Breast epithelium (tissue), 4 donors: ENCODE measurements at places on chromosomes 16 and 17. TPM values are rescaled to one million over a fixed set of nuclear protein-coding genes. Genes with fewer than 3 reads are reported as not detected.

The SLC12A4 gene
- 64.9 TPM for total RNA-seq

The MSL1 gene
- 78.2 TPM for total RNA-seq

The PLEKHH3 gene
- 32.2 TPM for total RNA-seq

DNA sequence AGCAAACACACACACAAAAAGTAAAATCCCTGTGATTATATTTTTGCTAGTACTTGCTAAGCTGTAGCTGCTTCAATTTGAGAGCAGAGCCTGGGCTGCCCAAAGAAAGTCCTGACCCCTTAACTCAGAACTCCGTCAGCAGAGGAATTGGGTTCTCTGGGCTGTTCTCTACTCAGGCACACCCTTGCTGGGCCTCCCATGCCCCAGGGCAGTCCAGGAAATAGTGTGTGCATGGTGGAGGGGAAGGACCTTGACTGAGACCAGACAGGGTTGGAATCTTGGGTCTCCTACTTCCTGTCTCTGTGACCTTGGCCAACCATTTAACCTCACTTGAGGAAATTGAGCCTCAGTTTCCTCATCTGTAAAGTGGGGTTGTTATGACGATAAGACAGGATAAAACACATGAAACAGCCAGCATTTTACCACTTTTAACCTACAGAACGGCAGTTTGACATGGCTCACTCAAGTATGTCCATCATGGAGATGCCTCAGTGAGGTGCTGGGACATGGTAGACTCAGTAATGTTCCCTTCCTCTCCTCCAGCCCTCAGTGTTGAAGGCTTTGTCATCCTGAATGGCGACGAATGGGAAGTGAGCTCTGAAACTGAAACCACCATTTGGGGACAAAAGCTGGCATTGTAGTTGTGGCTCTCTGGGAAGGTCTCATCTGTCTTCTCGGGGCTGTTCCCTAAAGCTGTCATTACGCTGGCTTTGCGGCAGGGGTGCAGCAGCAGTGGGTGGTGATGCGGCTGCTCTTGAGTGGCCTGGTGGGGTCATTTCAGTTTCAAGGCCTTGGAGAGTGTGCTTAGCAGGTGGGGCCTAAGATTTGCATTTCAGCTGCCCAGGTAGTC lies 74.9 kb downstream of the CMIP start:
- no peak overlapping the region for H3K27ac ChIP-seq
- no peaks in the 10 kb centered on the region for H3K27me3 ChIP-seq
- no peak overlapping the region for H3K4me3 ChIP-seq
- H3K36me3 ChIP-seq = no peaks in the 10 kb centered on the region
- DNase-seq = peak; percentile 41
- no peaks in the 10 kb centered on the region for H3K4me1 ChIP-seq

DNA sequence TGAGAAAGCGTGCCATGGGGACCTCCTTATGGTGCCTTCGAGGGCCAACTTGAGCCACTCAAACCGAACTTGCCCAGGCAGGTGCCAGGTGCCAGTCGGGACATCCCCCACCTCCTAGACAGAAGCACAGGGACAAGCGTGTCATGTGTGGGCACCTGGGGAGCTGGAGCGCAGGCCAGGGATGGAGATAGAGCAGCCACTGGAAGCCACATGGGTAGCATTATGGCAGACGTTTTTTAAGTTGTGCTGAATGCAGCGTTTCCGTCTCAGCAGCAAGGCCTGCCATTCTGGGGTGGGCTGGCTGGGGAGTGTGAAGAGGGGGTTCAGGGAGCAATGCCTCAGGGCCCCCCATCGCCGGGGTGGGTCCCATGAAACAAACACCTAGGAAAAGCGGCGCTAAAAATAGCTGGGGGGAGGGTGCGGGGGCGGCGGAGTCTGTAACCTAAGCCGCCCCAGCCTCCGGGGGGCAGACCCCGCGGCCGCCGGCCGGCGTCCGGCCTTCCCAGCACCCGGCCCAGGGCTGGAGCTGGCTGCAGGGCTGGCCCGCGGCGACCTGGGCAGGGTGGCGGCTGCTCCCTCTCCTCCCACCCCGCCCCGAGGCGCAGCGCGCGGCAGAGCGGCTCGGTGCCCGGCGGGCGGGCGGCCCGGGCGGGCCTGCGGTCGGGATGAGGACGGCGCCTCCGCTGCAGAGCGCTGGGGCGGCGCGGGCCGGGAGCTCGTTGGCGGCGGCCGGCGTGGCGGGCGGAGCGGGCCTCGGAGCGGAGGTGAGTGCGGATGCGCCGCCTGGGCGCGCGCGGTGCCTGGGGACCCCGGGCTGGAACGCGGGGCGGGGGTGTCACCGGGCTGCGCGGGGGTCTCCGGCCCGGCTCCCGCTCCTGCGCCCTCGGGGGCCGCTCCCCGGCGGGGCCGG lies at the start of gene ZNF469:
ZNF469 (plus strand) TSS at position 469 of the 910 bp plus-strand sequence. CDS start 44,512 bp downstream, outside the sequence.
- peak within 1 kb of the TSS; percentile 42 for H3K27ac ChIP-seq
- no peak for DNase-seq
- H3K36me3 ChIP-seq = no peaks in the 10 kb centered on the region
- H3K27me3 ChIP-seq = no peaks in the 10 kb centered on the region
- peak within 1 kb of the TSS; percentile 54 for H3K4me3 ChIP-seq
- H3K4me1 ChIP-seq = peaks cover 2% of the 10 kb centered on the region

The WSCD1 gene
- total RNA-seq = 2.2 TPM

DNA sequence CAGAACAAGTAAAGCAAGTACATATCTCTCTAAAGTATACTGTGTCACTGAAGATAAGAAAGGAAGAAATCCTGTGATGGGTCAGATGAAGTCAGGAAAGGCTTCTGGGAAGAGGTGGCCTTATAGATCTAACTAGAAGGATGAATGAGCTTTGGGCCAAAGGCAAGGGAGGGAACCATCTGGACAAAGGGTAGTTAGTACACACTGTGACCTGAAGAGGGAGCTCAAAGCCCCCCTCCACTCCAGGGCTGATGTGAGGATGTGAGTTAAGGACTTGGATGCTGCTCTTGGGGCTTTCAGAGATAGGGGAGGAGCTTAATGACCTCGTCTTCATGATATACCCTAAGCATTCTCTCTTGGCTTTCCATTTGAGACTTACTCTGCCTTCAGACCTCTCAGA lies 185.3 kb upstream of the CACNG3 start:
- no peak overlapping the region for H3K4me3 ChIP-seq
- no peaks in the 10 kb centered on the region for H3K36me3 ChIP-seq
- no peaks in the 10 kb centered on the region for H3K4me1 ChIP-seq
- H3K27me3 ChIP-seq = no peaks in the 10 kb centered on the region
- DNase-seq = no peak

The REXO5 gene
- total RNA-seq = 5.9 TPM

DNA sequence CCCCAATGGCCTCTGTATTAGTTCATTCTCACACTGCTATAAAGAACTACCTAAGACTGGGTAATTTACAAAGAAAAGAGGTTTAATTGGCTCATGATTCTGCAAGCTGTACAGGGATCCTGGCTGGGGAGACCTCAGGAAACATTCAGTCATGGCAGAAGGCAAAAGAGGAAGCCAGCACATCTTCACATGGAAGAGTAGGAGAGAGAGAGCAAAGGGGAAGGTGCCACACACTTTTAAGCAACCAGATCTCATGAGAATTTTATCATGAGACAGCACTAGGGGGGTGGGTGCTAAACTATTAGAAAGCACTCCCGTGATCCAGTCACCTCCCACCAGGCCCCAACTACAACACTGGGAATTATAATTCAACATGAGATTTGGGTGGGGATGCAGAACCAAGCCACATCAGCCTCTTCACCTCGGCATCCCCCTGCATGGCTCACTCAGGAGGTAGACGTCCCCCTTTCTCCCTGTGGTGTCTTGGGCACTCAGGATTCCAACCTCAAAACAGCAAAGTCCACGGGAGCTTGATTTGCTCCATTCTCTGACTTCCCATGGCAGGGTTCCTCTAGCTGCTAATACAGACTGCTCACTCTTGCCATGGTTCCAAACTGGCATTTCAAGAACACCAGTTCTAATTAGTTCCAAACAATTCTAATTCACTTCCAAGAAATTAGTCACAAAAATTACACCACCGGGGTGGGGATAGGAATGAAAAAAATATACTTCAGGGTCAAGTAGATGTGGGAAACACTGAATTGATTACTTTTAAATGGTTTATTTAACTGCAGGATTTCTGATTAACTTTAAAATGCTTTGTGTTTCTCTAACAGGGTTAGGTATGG lies 203.8 kb upstream of the HSBP1 start:
- H3K27ac ChIP-seq = no peak overlapping the region
- H3K36me3 ChIP-seq = no peaks in the 10 kb centered on the region
- no peaks in the 10 kb centered on the region for H3K27me3 ChIP-seq
- no peaks in the 10 kb centered on the region for H3K4me1 ChIP-seq
- H3K4me3 ChIP-seq = no peak overlapping the region
- DNase-seq = no peak

- H3K27me3 ChIP-seq = no peaks in the 10 kb centered on the region
- peak overlapping the region; percentile 87 for H3K27ac ChIP-seq
- H3K4me3 ChIP-seq = peak overlapping the region; percentile 8
- DNase-seq = peak; percentile 89
Observed at GRCh38 chr17:81328978-81329926, 34.1 kb upstream of the SLC38A10 start.

DNA sequence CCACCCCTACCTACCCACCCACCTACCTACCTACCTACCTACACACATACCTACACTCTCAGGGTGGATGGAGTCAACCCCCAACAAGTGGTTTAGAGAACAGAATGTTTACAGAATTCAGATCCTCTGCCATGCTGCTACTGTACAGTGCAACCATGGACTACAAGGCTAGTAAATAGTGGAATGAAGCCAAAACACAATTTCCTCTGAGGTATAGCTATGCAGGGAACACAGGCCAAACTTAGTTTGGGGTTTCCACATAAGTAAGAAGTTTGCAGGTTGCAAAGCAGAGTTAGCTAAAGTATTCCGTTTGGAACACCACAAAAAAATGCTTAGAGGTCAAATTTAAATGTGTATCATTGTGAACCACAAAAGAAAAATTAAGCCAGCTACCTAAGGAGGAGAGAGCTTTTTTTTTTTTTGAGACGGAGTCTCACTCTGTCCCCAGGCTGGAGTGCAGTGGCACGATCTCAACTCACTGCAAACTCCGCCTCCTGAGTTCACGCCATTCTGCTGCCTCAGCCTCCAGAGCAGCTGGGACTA lies 2.7 kb upstream of the AP1G1 start:
- H3K36me3 ChIP-seq = no peaks in the 10 kb centered on the region
- H3K27ac ChIP-seq = peak overlapping the region; percentile 99
- peaks cover 5% of the 10 kb centered on the region for H3K4me1 ChIP-seq
- DNase-seq = no peak
- H3K4me3 ChIP-seq = no peak overlapping the region

- H3K27me3 ChIP-seq = no peaks in the 10 kb centered on the region
- no peak overlapping the region for H3K4me3 ChIP-seq
- H3K36me3 ChIP-seq = no peaks in the 10 kb centered on the region
- no peak for DNase-seq
Observed at GRCh38 chr16:46801428-46802049, 29.4 kb downstream of the C16orf87 start.

DNA sequence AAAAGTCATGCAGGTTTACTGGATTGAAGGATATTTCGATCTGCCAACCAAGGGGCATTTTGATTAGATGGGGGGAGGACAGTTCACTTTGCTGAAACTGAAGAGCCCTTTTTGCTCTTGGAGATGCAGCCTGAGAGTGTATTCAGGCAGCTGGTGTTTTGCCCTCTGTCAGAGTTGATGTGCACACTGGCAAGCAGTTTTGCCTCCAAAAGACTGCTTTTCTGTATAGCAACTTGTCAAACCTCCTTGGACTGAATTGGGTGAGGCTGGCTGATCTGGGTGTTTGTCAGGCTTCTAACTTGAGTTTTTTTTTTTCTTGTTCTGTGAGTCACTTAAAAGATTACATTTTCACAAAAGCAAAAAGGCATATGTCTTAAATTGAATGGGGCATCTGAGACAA lies 22.6 kb upstream of the ANKFN1 start:
- DNase-seq = no peak
- no peaks in the 10 kb centered on the region for H3K4me1 ChIP-seq
- no peaks in the 10 kb centered on the region for H3K27me3 ChIP-seq
- no peaks in the 10 kb centered on the region for H3K36me3 ChIP-seq
- H3K4me3 ChIP-seq = no peak overlapping the region

DNA sequence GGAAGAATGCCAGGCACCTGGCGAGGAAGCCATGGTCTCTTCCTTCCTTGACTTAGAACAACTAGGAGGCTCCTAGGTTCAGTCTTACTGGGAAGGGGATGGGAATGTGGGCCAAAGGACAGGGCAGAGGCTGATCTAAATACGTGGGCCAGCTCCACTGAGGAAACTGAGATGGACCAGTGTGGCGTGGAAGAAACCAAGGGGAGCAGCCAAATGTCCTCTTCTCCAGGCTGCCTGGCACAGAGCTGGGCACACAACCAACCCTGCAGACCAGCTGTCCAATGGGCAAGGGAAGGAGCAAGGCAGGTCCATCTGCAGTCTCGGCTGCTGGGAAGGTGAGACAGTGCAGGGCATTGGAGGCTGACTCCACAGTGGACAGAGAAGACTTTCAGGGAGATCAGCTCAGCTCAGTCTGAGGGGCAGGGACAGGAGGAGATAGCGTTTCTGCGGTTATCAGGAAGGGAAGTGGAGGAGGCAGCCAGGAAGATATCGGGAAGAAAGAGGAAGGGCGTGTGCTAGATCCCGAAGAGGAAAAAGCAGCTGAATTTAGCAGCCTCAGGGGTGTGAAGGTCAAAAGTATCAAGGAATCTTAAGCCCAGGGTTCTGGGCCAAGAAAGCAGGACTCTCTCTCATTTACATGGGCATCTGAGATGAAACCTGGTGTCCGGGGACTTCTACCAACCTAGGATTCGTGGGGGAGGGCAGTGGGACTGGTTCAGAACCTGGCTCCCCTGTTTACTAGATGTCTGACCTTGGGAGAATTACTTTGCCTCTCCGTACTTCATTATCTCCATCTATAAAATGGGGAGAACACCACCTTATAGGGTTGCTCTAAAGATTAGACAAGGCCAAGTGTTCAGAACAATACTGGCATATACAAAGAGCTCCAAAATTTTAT lies 1.8 kb downstream of the KIFC3 start:
- no peaks in the 10 kb centered on the region for H3K27me3 ChIP-seq
- no peaks in the 10 kb centered on the region for H3K36me3 ChIP-seq
- H3K27ac ChIP-seq = peak overlapping the region; percentile 84
- DNase-seq = no peak
- no peak overlapping the region for H3K4me3 ChIP-seq

- H3K27me3 ChIP-seq = no peaks in the 10 kb centered on the region
- H3K4me3 ChIP-seq = no peak overlapping the region
- H3K4me1 ChIP-seq = no peaks in the 10 kb centered on the region
Observed at GRCh38 chr17:78868391-78868790, 27.8 kb upstream of the USP36 start.

The RPL26 gene
- total RNA-seq = 3,666 TPM

DNA sequence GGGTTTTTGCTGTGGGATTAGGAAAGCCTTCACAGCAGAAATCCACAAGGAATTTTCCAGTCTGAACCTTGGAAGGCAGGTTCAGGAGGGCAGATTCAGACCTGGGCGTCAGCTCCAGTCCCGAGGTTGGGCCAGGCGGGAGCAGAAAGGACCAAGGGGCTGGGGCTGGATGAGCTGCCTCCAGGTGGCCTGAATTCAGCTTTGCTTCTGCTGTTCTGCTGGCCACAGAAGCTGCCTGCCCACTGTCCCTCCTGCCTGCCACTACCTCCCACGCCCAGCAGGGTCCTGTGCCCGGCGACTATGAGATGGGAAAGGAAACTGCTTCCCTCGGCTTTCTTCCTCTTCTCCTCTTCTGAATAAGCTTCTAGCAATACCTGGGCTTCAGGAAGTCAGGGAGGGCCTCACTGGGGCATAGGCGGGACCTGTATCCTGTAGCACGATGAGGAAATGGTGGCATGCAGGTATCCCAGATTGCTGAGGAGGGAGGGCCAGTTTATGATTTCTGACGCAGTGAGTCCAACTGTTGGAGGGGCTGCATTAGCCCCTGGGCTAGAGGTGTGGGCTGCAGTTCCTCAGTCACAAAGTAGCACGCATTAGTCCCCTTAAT lies 18.4 kb downstream of the TBX4 start:
- no peak overlapping the region for H3K4me3 ChIP-seq
- H3K4me1 ChIP-seq = no peaks in the 10 kb centered on the region
- DNase-seq = no peak
- H3K36me3 ChIP-seq = no peaks in the 10 kb centered on the region
- H3K27me3 ChIP-seq = peaks cover 1% of the 10 kb centered on the region
